ENCODE measurements at places on chromosomes 6 and 20. TPM values are rescaled to one million over a fixed set of nuclear protein-coding genes. Genes with fewer than 3 reads are reported as not detected.
A peak's percentile ranks its signal among the peaks of the same experiment; 100 is the strongest.

DNA sequence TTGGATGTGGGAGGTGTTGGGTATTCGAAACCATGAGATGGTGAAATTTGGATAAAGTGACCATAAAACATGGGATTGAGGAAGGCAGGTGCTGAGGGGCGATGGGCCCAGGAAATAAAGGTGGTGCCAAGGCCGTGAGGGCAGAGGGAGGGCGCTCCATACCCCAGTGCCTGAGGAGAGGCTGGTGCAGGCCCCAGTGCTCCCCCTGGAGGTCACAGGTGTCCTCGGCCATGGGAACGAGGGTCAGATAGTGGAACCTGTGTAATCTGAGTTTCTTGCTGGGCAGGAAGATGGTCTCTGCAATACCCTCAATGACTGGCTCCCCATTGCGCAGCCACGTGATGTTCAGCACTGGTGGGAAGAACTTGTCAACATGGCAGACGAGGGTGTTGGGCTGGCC lies 16.2 kb downstream of the HLA-DPB1 start:
- DNase-seq: no peak

GRCh38 chr6:39172377-39172757 lies 56.9 kb downstream of the KCNK5 start:
- DNase-seq: no peak

DNA sequence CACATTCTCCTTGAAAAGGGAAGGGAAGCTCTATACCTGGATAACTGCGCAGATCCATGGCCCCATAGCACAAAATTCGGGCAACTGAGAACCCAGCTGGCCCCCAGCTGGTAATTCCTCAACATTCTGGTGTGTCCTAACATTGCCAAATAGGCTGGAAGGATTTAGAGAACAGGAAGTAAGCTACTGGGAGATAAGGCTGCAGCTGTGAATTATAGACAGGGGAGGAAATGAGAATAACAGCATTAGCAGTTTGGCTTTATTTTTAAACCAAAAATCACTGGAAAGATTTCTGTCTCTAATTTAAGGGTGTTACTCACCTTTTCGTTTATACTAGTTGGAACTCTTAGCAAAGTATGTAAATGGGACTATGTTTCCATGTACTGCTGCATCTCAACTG lies 97.2 kb downstream of the TULP4 start:
- DNase-seq: no peak

DNA sequence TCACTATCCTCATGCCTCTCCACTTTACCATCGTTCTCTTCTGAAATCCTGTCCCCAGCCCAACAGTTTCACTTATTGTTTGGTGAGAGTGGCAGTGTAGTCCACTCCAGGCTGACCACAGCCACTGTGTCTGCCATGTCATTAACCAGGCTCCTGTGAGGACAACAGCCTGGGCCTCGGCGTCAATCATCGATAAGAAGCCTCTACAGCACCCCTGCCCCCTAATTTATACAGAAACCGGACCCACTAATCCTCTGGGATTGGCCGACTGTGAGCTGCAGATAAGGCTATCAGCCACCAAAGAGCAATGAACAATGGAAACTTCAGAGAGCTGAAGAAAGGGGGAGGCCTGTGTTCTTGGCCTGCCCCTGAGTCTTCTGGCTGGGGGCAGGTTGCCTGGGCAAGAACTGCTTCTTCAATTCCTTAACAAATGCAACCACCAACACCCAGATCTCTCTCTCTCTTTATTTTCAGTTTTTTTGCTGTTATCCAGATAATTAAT lies 3.4 kb downstream of the EGFL8 start:
- DNase-seq: no peak

Gene VWA7
- 21.8 TPM for total RNA-seq

DNA sequence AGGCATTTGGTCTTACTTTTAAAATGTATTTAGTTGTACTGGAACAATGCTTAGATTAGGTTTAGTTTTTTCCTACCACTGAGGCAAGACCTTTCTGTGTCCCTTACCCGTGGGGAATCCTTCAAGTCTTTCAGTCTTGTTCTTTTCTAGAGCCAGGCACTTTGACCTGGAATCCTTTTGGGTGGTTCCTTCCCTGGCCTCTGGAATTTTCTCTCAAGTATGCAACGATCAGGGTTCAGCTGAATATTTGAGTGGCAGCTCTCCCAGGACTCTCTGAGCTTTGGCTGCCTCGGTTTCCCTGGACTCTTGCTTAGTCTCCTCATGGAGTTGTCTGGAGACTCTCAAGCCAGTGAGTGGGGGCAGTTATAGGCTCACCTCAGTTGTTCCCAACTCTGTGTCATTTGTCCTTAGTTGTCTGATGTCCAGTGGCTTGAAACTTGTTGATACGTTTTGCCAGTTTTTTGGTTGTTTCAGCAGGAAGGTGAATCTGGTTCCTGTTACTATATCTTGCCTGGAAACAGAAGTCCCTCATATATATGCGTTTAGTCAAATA lies 118.1 kb downstream of the QKI start:
- DNase-seq: no peak

Gene LZTS3
- total RNA-seq: 148 TPM

Gene BPIFB4
- not detected for total RNA-seq

GRCh38 chr20:8527998-8528723 lies 396.1 kb downstream of the PLCB1 start:
- DNase-seq: no peak

Gene FUT9
- 66.3 TPM for total RNA-seq

GRCh38 chr6:141475259-141475658 lies 657.5 kb upstream of the GJE1 start:
- no peak for DNase-seq

- DNase-seq: no peak
These were observed 15.8 kb downstream of the IL22RA2 start for GRCh38 chr6:137157601-137158000.

DNA sequence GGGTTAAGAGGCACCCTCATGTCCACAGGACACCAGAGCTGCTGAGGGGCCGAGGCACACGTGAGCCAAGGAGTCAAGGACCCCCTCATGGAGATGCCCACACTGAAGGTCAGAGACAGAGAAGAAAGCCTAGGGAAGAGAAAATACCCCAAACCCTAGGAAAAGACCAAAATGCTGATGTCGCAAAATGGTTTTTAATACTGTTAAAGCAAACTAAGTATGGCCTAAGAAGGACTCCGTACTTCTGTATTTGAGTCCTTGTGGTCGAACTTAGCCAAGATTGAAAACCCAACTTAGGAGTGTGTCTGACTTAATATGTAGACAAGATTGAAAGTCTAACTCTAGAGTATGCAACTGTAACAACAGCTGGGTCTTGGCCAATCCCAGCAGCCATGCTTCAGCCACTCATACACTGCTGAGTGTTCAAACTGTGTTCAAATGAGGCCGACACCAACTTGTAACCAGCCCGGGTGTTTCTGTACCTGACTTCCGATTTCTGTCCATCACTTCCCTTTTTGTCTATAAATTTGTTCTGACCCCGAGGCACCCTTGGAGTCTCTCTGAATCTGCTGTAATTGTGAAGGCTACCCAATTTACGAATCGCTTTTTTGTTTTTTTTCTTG lies 92.6 kb upstream of the AGPAT4 start:
- no peak for DNase-seq

DNA sequence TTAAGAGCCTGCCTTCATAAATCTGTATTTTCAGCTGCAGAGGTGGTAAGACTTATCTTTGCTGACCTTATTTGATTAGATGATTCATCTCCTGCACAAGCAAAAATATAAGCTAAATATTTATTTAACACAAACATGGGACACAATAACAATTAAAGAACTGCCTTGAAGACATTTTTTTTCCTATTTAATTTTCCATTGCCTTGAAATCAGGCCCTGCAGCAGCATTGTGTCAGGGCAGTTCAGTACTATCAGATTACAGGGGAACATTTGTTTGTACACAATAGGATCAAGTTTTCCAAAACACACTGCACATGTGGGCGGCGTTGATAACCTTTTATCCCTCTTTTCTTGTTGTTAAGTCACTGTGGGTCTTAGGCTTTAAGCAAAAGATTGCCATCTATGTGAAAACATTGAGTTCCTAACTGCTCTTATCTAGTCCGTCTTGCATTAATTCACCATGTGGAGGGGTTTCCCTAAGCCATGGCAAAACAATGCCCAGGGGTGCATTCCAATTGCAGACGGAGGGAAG lies 7.4 kb downstream of the ADGRF5 start:
- DNase-seq: no peak

Gene LHFPL5
- total RNA-seq: 9.6 TPM

- no peak for DNase-seq
These were observed 2.1 kb upstream of the HIVEP1 start for GRCh38 chr6:12009876-12010634.

DNA sequence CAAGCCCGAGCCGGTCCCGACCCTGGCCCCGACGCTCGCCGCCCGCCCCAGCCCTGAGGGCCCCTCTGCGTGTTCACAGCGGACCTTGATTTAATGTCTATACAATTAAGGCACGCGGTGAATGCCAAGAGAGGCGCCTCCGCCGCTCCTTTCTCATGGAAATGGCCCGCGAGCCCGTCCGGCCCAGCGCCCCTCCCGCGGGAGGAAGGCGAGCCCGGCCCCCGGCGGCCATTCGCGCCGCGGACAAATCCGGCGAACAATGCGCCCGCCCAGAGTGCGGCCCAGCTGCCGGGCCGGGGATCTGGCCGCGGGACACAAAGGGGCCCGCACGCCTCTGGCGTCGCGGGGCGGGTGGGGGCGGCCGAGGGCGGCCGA lies 37.5 kb downstream of the YTHDF1 start:
- peak; percentile 21 for DNase-seq

DNA sequence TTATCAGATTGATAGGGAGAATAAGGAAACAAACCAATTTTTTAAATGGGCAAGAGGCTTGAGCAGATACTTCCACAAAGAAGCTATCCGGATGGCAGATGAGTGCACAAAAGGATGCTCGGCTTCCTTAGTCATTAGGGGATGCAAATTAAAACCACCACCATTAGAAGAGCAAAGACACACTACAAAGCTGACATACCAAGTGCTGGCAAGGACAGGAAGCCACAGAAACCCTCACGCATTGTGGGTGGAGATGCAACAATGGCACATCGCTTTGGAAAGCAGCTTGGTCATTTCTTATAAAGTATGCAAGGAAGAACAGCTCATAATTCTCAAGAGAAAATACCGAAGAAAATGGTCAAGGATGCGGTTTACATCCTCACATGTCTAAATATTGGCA lies 19.8 kb downstream of the BFSP1 start:
- DNase-seq: no peak

- DNase-seq: no peak
These were observed 5.7 kb upstream of the DEFB129 start for GRCh38 chr20:221258-221830.
